ENCODE measurements at places on chromosomes 2 and 18. TPM values are rescaled to one million over a fixed set of nuclear protein-coding genes. Genes with fewer than 3 reads are reported as not detected.

The ALK gene
- total RNA-seq = 0.09 TPM

The SKA1 gene
- total RNA-seq = 5.0 TPM

The SERPINB4 gene
- not detected for total RNA-seq

DNA sequence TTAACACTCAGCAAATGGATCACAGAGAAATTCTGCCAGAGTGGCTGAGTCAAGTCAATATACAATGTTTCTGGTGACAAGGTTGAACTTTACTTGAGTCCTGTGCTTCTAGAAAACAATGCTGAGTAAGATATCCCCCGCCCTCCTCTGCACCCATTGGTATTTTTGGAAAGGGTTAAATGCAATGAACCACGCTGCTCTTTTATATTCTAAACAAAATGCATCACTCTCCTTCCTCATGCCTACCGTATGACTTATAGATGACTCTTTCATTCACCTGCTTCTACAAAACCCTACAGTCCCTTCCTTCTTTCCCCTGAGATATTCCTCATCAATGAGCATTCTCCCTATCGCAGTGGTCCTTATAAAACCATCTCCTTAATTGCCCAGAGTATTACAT, 168.8 kb downstream of the TXNL1 start:
- no peaks in the 10 kb centered on the region for H3K4me1 ChIP-seq
- peaks cover 4% of the 10 kb centered on the region for H3K36me3 ChIP-seq
- H3K27me3 ChIP-seq = no peaks in the 10 kb centered on the region

- no peaks in the 10 kb centered on the region for H3K36me3 ChIP-seq
- no peak overlapping the region for H3K27ac ChIP-seq
- no peaks in the 10 kb centered on the region for H3K27me3 ChIP-seq
- H3K4me1 ChIP-seq = no peaks in the 10 kb centered on the region
- no peak for DNase-seq
- H3K4me3 ChIP-seq = no peak overlapping the region
Measured at GRCh38 chr2:224594840-224595239, 9.7 kb upstream of the CUL3 start.

DNA sequence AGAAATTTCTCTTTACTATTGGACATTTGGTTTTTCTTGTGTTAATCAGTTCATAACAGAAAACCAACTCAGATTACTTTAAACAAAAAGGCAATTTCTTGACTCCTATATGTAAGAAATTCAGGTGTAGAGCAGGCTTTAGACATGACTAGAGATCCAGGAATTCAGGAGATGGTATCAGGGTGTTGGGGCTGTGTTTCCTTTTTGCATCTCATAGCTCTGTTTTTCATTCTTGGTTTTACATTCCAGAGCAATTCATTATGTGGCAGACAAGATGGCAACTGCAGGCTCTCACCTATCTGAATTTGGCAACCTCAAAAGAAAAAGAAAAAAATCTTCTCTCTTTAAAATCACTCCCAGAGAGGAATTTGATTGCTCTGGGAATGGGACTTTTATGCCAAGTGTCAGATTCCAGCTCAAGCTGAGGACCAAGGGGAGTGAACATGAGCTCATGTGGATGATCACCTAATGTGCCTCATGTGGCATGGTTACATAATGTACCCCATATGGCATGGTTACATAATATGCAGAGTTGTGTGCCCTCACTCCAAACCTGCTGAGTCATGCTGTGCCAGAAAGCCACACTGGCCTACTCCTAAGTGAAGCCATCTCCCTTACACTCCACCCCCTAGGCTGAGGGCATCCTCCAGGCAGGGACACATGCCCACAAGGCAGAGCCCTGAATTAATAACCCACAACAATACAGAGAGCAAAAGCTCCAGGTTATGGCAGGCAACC, 282.7 kb downstream of the MBD2 start:
- H3K4me1 ChIP-seq = no peaks in the 10 kb centered on the region
- no peak overlapping the region for H3K27ac ChIP-seq
- no peak for DNase-seq
- no peak overlapping the region for H3K4me3 ChIP-seq
- H3K36me3 ChIP-seq = no peaks in the 10 kb centered on the region
- H3K27me3 ChIP-seq = no peaks in the 10 kb centered on the region

- H3K36me3 ChIP-seq = no peaks in the 10 kb centered on the region
- no peak for DNase-seq
- no peak overlapping the region for H3K27ac ChIP-seq
- peaks cover 27% of the 10 kb centered on the region for H3K27me3 ChIP-seq
Measured at GRCh38 chr2:172431463-172431862, 4.1 kb downstream of the ITGA6 start.

DNA sequence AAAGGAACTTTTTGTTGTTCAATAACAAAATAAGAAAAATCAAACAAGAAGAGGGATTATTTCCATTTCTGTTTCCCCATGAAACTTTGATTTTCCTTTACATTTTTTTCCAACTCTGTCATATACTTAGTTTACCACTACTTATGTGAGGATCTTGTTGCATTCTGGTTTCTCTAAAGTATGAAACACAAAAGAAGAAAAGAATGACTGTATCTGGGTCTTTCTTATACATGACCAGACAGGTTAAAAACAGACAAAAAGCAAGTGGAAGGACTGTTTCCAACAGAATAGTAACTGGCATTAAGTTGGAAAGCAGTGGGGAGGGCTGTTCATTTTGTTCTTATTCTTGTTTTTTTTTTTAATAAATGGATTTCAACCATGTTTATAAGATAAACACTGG, 1207.8 kb upstream of the FAM98A start:
- no peak for DNase-seq
- no peaks in the 10 kb centered on the region for H3K4me1 ChIP-seq
- H3K27ac ChIP-seq = no peak overlapping the region
- no peaks in the 10 kb centered on the region for H3K36me3 ChIP-seq

DNA sequence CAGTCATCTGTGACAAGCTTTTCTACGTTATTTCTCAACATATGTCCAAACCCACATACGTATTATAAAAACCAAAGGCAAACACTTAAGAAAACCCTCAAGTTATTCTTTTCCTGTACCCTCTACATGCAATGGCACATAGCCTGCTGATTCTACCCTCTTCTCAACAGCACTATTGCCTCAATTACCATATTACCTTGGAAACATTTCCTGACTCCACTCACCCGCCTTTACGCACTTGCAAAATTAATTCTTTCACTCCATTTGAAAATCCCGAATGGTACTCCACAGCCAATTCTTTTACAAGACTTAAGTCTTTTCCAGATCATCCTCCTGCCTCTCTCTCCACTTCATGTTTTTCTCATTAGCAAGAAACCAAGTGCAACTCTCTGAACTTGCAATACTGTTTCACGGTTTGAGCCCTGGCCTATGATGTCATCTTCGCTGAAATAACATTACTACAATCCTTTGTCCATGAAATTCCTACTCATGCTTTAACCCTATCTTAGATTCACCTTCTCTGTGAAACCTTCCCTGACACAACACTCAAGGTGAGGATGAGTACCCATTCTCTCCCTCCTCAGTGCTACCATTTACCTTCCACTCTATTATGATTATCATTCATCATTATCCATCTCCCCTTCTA, 29.0 kb downstream of the SESTD1 start:
- peaks cover 3% of the 10 kb centered on the region for H3K36me3 ChIP-seq
- no peak overlapping the region for H3K4me3 ChIP-seq
- no peaks in the 10 kb centered on the region for H3K27me3 ChIP-seq
- no peak for DNase-seq
- H3K27ac ChIP-seq = no peak overlapping the region

Data from mesothelial cell of epicardium (in vitro differentiated cells).